ENCODE measurements at places on chromosomes 2 and 18. TPM values are rescaled to one million over a fixed set of nuclear protein-coding genes. Genes with fewer than 3 reads are reported as not detected.

- H3K4me3 ChIP-seq = no peak overlapping the region
- no peak for DNase-seq
- no peaks in the 10 kb centered on the region for H3K36me3 ChIP-seq
- no peak overlapping the region for H3K27ac ChIP-seq
- peaks cover 12% of the 10 kb centered on the region for H3K27me3 ChIP-seq
Observed at GRCh38 chr2:105183555-105184323, 57.8 kb upstream of the GPR45 start.

GRCh38 chr18:57660961-57661360 lies 39.3 kb upstream of the NARS1 start:
- H3K4me1 ChIP-seq = peaks cover 3% of the 10 kb centered on the region
- no peak overlapping the region for H3K27ac ChIP-seq
- H3K4me3 ChIP-seq = no peak overlapping the region
- H3K36me3 ChIP-seq = peaks cover 38% of the 10 kb centered on the region
- DNase-seq = no peak

- no peak for DNase-seq
- no peaks in the 10 kb centered on the region for H3K27me3 ChIP-seq
- no peaks in the 10 kb centered on the region for H3K4me1 ChIP-seq
- H3K27ac ChIP-seq = no peak overlapping the region
- no peaks in the 10 kb centered on the region for H3K36me3 ChIP-seq
Observed at GRCh38 chr2:224778474-224778877, 62.3 kb upstream of the CCDC195 start.

- no peaks in the 10 kb centered on the region for H3K4me1 ChIP-seq
- no peak overlapping the region for H3K27ac ChIP-seq
- H3K4me3 ChIP-seq = no peak overlapping the region
- DNase-seq = no peak
- H3K36me3 ChIP-seq = no peaks in the 10 kb centered on the region
- H3K27me3 ChIP-seq = no peaks in the 10 kb centered on the region
Observed at GRCh38 chr2:18286897-18287296, 273.6 kb downstream of the RDH14 start.

GRCh38 chr2:58545300-58546280 lies 304.5 kb upstream of the FANCL start:
- H3K4me3 ChIP-seq = no peak overlapping the region
- H3K27me3 ChIP-seq = no peaks in the 10 kb centered on the region
- no peak for DNase-seq
- no peaks in the 10 kb centered on the region for H3K36me3 ChIP-seq

- H3K27me3 ChIP-seq = no peaks in the 10 kb centered on the region
- H3K27ac ChIP-seq = peak overlapping the region; percentile 17
- no peak overlapping the region for H3K4me3 ChIP-seq
- no peak for DNase-seq
Observed at GRCh38 chr2:10285556-10286198, 17.0 kb upstream of the HPCAL1 start.

DNA sequence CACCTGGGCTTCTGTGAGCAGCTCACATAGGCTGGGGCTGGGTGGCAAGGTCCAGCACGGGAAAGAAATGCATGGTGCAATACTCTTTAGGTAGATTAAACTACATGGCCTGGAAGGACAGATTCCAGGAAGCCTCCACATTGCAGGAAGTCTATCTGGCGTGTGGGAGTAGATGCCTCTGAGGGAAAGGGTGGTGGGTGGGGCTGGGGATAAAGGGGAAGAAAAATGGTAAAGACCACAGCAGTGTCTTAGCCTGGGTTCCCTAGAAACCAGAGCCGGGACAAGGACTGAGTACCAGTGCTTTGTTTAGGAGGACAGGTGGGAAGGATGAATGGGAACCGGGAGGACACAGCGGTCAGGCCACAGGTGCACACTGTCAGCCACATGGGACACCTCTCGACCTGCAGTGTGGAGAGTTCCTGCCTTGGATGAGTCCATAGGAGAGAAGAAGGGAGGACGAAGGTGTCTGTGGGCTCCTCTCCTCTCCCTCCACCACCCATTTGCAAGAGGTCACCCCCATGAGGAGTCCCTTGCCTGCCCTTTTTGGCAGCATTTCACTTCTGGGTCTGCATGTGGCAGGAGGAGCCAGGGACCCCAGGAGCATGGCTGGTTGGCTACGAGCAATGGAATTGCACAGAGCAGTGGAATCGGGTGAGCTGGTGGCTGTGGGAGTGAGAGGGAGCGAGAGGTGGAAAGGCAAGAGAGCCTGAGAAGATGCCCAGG lies 91.5 kb upstream of the HS6ST1 start:
- H3K4me3 ChIP-seq = no peak overlapping the region
- DNase-seq = no peak
- no peaks in the 10 kb centered on the region for H3K36me3 ChIP-seq
- H3K27ac ChIP-seq = no peak overlapping the region
- peaks cover 21% of the 10 kb centered on the region for H3K4me1 ChIP-seq

The STAT1 gene
- 33.5 TPM for total RNA-seq

All from suprapubic skin (tissue), 4 donors.